ENCODE measurements at places on chromosomes 6 and 20.

- DNase-seq: no peak
Measured at GRCh38 chr6:154715446-154715845, 17.8 kb upstream of the SCAF8 start.

GRCh38 chr6:68880050-68880813 is 245.2 kb downstream of the ADGRB3 start:
- no peak for DNase-seq

DNA sequence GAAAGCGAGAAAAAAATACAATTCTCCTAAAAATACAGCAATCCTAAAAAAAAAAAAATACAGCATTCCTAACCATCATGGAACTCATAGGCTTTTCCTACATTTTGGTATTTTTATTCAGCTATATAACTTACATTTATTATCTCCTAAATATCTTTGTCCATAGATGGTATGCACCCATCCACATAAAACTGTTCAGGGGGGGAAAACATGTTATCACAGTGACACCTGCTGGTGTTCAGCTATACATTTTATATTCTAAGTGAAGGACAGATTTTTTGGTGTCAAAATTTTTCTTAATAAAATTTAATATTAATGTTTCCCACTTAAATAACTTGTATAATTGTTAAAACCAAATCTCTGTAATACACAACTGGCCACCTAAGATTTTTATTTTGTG is 58.0 kb downstream of the BLOC1S5 start:
- DNase-seq: no peak

DNA sequence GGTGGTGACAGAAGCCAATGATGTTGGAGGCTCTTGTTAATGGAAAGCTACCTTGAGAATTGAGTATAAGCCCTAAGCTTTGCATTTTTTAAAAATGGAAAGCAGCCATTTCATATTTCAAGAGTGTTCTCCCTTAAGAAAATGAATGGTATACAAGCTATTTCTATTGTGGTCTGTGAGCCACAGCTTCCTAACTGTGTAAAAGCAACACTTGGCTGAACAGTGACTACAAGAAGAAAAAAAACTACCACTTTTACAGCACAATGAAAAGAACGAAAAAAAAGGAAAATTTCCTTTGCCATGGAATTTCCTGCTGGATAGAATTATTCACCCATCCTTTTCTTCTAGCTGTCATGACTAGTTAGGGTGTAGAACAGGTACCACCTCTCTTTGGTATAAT is 397.1 kb upstream of the BTBD3 start:
- DNase-seq: no peak

- no peak for DNase-seq
Measured at GRCh38 chr6:38587766-38588362, 51.9 kb downstream of the BTBD9 start.
